ENCODE measurements at places on chromosomes 6 and 20. TPM values are rescaled to one million over a fixed set of nuclear protein-coding genes. Genes with fewer than 3 reads are reported as not detected.

- DNase-seq = no peak
Measured at GRCh38 chr6:53464483-53464882, 80.4 kb downstream of the GCLC start.

Gene UBD
- polyA plus RNA-seq = not detected

Gene SFT2D1
- 54.8 TPM for polyA plus RNA-seq

Gene BANF2
- polyA plus RNA-seq = not detected

DNA sequence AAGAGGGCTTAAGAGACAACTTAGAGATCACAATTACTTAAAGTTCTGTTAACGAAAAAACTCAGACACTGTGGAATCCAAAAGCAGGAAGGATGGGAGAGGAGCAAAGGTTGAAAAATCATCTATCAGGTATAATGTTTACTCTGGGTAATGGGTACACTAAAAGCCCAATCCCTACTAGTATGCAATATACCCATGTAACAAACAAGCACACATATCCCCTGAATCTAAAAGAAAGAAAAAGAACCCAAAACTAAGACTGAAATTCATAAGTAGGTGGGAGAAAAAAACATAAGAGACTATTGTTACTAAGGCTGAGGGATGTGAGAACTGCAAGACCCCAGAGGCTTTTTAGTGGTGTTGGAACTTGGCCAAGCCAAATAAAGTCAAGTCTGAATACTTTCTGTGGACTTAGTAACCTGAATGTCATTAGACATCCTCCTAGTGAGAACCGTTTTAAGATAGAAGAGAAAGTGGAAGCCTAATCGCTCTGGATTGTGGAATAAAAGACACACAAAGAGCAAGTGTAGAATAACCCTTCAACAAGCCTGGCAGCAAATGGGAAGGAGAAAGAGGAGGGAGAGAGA lies 189.4 kb upstream of the RNF217 start:
- no peak for DNase-seq

Gene DZANK1
- polyA plus RNA-seq = 1.8 TPM

- no peak for DNase-seq
Measured at GRCh38 chr6:141667580-141668309, 465.0 kb upstream of the GJE1 start.

Data from AG04450 (cell line).